Mucosa of descending colon (tissue), 3 donors: ENCODE measurements at places on chromosomes 2 and 18.

- DNase-seq: no peak
These were observed 219.7 kb upstream of the CHST9 start for GRCh38 chr18:27404855-27405254.

DNA sequence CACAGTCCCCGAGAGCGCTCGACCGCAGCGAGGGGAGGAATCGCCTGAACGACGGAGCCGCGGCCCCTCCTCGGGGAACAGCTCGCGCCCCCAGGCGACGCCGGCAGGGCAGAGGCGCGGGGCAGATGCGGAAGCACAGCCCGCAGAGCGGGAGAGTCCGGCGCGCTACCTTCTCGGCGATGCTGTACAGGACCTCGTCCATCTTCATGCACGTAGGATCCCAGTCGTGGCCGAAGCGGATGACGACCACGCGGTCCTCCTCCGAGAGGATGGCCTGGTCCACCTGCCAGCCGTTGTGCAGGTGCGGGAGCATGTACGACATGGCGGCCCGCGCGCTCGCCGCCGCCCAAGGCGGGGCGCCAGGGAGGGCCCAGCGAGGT, 302 bp downstream of the TXNL4A start:
- DNase-seq: peak; percentile 64

DNA sequence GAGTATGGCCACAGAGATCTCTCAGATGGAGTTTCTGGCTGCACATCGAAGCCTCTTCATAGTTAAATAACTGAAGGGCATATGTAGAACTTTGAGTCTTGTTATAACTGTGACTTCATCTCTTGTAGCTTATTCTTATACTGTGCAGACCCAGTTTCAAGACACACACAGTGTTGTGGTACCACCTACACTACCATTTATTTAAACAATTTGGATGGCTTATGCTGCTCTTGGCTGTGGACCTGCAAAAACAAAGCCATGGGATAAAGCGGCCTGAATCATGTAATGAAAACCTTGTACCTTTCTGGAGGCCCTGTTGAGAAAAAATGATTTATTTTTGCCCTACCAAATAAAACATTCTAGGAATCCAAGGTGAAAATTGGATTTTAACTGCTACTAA, 262.8 kb upstream of the RASGRP3 start:
- DNase-seq: no peak

DNA sequence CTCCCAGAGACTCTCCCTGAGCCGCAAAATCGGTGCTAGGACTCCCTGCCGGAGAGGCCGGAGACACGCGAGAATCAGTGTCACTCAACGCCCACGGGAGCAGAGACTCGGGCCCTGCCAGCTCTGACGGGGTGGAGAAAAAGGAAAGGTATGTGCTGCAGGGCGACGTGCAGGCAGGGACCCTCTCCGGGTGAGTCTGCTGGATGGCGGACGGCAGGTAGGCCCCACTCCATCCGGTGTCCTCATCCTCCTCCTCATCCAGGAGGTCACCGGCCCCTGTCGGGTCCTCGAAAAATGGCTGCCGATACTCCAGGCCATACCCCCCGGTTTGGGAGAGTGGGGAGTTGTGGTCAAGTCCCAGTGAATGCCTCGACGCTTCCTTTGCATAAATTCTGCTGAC, 110.7 kb downstream of the PMAIP1 start:
- DNase-seq: no peak

DNA sequence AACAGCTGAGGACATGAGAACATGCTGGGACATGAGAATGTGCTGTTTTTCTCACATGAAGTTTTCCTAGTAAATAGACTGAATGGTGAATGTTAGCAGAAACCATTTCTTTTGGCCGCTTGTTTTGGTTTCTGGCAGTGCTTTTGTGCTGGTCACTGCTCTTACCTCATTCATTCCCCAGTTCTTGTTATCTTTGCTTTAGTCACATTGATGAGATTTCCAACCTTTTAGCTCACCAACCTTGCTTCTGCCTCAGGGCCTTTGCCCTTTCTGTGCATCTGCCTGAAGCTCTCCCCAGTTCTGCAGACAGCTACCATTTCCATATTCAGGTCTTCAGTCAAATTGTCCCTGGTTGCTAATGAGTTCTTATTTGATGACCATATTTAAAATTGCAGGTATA, 91.6 kb downstream of the PTPRM start:
- no peak for DNase-seq

DNA sequence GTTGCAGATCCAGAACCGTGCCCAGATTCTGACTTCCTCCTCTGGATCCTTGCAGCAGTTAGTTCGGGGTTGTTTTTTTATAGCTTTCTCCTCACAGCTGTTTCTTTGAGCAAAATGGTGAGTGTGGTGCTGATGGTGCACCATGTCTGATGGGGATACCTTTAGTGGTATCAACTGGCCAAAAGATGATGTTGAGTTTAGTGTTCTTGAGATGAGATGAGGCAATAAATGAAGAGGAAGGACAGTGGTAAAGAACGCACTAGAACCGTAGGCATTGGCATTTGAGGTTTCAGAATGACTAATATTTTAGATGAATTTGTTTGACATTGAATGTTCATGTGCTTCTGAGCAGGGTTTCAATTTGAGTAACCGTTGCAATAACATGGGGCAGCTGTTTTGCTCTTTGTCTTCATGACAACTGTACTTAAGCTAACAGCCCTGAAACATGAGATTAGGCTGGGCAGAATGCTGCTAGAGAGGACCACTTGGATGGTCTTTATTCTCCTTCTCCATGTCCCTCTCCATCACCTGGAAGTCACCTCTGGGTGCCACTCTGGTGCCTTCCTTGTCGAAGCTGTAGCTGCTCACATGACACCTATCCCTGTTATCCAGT, 3.9 kb downstream of the CTLA4 start:
- DNase-seq: no peak

GRCh38 chr2:17539611-17540092, 844 bp upstream of the VSNL1 start:
- DNase-seq: peak; percentile 71

DNA sequence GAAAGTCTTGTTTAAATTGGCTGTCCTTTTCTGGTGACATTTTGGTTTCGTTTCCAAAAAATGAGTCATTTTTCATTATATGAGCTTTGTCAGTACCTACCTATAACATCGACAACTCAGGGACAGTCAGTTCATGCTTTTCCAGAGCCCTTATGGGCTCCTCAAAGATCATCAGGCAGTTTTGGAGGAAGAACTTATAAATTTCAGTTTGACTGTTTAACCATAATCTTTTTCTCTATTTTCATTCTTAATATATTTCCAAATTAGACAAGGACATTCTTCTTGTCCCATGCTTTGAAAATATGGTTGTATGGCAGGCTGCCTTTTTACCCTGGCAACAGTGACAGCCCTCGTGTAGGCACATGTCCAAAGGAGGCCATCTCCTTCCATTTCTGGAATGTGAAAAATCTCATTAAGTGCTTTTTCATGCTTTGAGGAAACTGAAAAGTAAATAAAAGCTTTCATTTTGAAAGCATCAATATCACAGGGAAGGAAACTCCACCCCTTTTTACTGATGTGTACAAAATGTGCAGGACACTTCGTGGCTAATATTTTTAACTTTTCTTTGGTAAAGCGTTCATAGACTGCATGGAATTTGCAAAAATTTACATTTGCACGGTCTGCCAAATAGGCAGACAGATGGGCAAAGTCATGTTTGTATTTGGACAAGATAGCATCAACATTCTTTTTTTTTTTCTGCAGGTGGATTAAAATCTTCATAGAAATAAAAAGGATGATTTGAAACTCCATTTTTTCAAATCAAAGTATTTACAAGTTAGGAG, 7.2 kb upstream of the PROC start:
- DNase-seq: no peak

DNA sequence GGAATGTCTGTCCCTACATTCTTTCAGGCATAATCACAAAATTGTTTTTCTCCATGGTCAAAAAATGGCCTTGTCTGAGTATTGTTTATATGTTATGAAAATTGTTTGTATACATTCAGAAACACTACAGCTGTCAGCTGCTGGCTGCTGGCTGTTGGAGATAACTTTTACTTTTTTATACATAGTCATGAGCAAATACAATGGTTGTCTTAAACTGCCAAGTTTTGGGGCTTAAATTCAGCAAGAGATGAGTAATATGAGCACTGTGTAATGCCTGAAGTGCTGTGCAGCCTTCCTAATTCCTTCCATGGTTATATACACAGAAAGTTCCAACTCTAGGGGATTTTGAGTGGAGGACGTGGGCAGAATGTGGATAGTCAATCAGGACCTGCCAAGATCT, 168.9 kb upstream of the RMP24 start:
- no peak for DNase-seq

DNA sequence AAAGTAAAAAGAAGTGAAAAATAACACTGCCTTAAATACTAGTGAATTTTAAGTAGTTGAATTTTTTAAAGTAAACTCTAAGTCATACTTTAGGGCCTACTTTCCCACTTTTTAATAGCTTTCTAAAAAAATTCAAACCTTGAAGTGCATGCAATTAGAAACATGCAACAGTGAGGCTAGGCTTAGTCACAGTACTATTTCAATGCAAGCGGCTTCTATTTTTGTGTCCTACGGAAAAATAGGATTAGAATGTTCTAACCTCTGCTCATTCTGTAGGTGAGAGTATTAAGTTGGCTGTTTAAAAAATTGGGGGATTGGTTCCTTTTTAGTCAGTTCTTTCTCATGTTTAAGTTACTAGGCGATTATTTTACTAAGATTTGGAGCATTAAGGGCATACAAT, 39.1 kb upstream of the PSMD14 start:
- DNase-seq: no peak

- DNase-seq: no peak
These were observed 151.0 kb downstream of the TPO start for GRCh38 chr2:1563943-1564891.

GRCh38 chr2:108575132-108575966, 41.1 kb downstream of the LIMS1 start:
- DNase-seq: no peak
